Stimulated activated CD8-positive, alpha-beta memory T cell treated with anti-CD3 and anti-CD28 coated beads, Interleukin-4, amount 100 ng/mL, for 1 hour (primary cell): ENCODE measurements at places on chromosomes 1 and 21.

DNA sequence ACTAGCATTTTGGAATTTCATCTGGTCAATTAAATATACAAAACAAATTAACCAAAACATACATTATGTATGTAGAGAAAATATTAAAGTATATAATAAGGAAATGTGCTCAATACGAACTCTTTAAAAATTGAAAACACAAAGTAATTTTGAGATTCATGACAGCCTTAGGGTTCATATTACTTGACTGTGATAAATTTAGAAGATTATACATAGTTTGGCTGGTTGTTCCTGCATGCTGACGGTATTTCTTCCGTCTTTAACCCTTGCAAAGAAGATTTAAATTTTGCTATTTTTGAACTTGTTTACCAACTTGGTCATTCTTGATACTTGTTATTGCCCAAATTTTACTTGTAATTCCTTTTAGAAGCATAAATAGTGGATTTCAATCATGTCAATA lies 298.2 kb downstream of the NFIA start:
- no peak for DNase-seq

DNA sequence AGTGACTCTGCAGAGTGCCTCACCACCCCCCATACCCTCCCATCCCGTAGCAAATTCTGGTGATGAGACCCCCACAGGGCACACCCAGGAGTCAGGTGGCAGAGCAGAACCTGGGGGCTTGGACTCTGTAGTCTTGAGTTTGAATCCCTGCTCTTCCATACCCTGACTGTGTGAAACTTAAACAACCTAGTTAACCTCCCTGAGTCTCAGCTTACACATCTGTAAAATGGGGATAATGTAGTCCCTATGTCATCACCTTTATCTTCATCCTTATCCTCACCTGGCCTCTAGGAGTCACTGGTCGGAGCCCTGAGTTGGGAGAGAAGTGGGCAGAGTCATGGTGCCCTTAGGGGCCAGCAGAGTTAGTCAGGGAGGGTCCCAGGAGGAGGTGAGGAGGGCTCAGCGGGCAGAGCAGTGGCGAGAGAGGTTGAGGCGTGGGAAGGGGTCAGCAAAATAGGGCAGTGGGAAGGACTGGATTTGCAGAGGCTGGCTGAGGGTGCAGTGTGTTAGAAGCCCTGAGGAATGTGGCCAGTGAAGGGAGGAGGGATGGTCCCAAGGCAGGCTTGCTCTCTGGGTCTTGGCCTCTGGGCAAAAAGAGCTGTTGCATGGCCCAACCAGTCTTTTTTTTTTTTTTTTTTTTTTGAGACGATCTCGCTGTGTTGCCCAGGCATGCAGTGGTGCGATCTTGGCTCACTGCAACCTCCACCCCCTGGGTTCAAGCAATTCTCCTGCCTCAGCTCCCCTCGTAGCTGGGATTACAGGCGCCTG lies 18.6 kb downstream of the C1orf167 start:
- DNase-seq, result no peak

DNA sequence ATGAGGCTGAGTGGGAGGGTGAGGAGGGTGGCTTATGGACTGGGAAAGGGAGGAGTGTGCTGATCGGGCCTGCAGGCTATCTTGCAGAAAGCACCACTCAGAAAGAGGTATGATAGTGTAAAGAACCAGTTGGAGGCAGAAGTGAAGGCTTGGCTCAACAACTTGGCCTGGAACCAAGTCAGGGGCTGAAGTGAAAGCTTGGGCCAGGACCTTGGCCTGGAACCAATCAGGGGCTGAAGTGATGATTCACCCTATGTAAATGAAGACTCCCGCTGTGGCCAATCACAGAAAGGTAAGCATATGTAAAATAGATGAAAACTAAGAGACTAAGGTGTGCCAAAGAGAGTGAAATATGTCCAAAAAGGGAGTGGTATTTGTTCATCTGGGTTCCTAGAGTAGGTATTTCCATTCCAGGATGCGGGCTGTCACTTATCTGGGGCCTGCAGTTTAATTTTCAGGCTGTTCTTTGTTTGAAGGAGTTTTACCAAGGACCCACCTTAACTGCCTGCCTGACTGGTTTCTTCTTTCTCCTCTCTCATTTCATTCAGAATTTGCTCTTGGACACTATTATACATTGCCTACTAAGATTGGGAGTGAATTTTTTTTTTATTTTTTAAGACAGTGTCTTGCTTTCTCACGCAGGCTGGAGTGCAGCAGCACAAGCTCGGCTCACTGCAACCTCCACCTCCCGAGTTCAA lies 5.1 kb upstream of the RFX5 start:
- no peak for DNase-seq

- no peak for DNase-seq
Observed at GRCh38 chr1:206591226-206591625, 21.0 kb downstream of the EIF2D start.

- no peak for DNase-seq
Observed at GRCh38 chr1:30691480-30691879, 31.9 kb downstream of the MATN1 start.

DNA sequence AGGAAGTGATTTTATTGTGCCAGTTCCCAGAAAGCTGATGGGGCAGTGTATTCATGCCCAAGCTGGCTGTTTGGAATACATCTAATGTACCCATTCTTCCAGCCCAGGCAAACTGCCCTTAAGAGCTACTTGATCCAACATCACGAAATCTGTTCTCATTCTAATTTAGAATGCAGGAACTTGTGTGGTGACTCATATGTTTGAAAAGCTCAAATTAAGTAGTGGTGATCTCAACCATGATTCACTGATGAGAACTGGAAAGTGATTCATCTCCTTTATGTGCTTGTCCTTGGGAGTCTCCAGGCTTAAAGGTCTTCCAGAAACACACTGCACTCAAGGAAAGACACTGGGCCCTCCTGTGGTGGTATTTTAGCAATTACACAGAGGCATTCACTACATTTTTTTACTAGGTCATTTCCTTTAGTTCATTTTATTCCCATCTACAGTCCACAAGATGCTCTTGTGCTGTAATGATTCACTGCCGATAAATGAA lies 65.4 kb downstream of the RPE65 start:
- DNase-seq, result no peak
